ENCODE measurements at places on chromosomes 4 and X.
A peak's percentile ranks its signal among the peaks of the same experiment; 100 is the strongest.

DNA sequence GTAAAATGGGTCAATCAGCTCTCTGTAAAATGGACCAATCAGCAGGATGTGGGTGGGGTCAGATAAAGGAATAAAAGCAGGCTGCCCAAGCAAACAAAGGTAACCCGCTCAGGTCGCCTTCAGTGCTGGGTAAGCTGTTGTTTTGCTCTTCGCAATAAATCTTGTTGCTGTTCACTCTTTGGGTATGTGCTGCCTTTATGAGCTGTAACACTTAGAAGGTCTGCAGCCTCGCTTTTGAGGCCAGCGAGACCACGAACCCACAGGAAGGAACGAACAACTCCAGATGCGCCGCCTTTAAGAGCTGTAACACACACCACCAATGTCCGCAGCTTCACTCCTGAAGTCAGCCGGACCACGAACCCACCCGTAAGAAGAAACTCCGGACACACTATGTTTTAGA is 11.5 kb upstream of the CAMK2D start:
- DNase-seq = no peak

GRCh38 chr4:20890761-20891160 is 190.5 kb downstream of the PACRGL start:
- DNase-seq = no peak

- no peak for DNase-seq
These were observed 660.0 kb upstream of the POU3F4 start for GRCh38 chrX:82848111-82848510.

GRCh38 chr4:77921701-77922100 is 59.1 kb downstream of the MRPL1 start:
- peak; percentile 75 for DNase-seq

DNA sequence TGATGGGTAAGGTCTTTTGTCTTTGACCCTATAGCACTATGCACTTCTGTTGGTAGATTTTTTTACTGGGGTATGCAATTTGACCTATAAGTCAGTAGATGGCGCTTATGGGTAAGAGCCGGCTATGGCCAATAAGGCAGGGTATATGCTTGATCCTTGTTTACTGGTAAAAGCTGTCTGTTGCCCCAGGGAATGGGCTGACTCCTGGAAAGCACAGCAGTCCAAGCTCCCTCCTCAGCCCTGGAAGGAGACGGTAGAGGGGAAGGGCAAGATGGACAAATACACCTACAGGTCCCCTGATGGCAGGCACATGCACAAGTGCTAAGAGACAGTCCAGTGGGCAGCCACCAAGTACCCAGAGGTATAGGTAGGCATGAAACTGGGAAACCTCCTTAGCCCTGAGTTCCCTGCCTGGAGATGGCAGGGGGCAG is 63.7 kb downstream of the ADAMTS3 start:
- peak; percentile 56 for DNase-seq

- no peak for DNase-seq
These were observed 23.5 kb downstream of the TSC22D3 start for GRCh38 chrX:107752043-107752442.

DNA sequence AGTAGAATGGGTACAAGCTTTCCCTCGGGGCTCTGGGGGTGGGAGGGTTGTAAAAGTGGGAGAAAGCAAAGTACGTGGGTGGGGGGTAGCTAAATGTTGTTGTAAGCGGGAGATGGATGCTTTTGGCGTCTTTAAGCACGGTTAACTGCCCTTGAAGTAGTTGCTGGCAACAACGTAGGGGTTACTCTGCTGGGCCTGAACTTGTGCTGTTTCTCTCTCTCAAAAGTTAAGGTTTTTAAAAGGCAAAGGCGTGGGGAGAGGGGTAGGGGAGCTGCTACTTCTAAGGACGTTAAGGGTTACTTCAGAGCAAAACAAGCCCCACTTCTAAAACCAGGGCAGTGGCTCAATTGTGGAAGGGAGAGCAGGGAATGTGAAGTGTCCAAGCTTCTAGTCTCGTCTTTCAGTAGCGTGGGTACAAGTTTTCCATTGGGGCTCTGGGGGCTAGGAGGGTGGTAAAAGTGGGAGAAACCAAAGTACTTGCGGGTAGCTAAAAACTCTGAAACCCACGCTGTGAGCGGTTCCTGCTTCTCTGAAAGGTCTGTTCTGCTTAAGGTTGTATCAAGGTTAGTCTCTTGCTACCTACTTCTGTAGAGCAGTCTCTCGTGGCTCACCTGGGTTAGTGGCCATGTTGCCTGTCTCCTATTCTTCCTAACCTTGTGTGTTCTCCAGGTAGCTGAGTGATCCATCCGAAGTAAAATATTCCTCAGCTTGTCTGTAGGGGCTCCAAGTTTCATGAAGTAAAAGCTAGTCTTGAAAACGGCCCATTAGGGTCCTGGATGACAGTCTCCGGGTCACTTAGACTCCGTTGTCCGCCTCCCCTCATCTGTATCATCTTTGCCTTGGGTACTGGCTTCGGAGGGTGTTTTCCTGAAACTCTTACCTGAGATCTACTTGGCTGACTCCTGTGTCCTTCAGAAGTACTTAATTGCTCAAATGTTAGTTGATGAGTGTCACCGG is 1.7 kb upstream of the WDR1 start:
- DNase-seq = no peak

GRCh38 chr4:130147641-130148040 is 1051.7 kb downstream of the C4orf33 start:
- DNase-seq = no peak

- DNase-seq = no peak
These were observed 636.7 kb downstream of the PCDH7 start for GRCh38 chr4:31356839-31357238.

DNA sequence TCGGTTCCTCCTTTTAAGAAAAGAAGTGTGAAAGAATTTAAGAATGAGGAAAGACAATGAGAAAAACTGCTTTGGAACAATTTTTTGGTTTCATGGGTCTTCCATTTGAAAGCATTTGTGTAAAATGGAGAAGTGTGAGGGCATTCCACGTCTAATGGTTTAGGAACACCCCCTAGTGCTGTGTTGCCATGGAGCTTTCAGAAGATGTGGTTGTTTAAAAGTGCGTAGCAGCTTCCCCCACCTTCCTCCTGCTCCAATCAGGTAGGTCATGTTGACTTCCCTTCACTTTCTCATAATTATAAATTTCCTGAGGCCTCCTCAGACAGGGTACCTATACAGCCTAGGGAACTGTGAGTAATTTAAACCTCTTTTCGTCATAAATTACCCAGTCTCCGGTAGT is 50.0 kb downstream of the UGT2B10 start:
- no peak for DNase-seq

- DNase-seq = no peak
These were observed 600.3 kb downstream of the MID1IP1 start for GRCh38 chrX:39401483-39402110.

- peak; percentile 58 for DNase-seq
These were observed 203.1 kb downstream of the LARP7 start for GRCh38 chr4:112840061-112840460.

- DNase-seq = no peak
These were observed 82.0 kb upstream of the CPEB2 start for GRCh38 chr4:14920237-14920636.

- no peak for DNase-seq
These were observed 90.8 kb downstream of the NHSL2 start for GRCh38 chrX:72001471-72001870.

- no peak for DNase-seq
These were observed 34.3 kb downstream of the FGFRL1 start for GRCh38 chr4:1045595-1046201.

DNA sequence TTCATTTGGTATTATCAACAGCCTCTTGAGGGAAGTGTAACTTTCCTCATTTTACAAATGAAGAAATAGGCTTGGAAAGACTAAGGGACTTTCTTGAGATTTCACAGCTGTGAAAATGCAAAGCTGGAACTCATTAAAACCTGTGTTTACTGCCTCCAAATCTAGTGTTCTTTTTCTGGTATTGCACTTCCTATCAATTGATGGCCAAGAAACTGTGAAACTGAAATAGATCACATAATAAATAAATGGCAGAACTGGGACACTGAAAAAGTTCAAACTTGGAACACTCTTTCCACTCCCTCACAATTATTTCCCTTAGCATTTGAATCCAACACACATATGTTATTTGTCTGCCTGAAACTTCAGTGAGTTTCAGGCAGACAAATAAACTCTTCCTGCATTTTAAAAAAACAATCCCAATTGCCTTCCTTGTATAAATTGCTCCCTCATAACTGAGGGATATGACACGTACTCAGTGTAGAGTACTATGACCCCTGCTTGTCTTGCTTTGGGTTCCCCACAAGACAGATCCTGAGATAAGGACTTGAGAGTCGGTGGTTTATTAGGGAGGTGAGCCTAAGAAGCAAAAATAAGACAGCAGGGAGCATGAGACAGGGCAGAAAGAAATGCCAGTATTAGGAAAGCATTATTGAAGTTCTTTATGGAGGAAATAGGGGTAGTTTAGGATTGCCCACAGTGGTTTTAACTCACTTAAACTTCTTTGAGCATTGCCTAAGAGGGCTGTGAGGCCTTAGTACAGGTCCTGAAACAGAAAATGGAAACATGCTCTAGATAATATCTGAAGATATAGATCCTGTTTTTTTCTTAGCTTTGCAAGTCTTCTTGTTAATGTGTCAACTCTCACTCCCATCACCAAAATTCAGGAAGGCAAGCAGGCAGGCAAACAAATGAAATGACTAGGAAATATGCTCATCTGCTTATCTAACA is 33.9 kb downstream of the RTL3 start:
- no peak for DNase-seq

GRCh38 chr4:8005814-8006215 is 66.2 kb upstream of the AFAP1 start:
- no peak for DNase-seq

- peak; percentile 84 for DNase-seq
These were observed at the start of gene MPP1 for GRCh38 chrX:154804957-154805695. Gene MPP1, minus strand, starts transcription at chrX:154805485. Its CDS starts 112 bp downstream, at chrX:154805373.

- peak; percentile 12 for DNase-seq
These were observed 102.0 kb upstream of the LSM6 start for GRCh38 chr4:146073517-146073916.

DNA sequence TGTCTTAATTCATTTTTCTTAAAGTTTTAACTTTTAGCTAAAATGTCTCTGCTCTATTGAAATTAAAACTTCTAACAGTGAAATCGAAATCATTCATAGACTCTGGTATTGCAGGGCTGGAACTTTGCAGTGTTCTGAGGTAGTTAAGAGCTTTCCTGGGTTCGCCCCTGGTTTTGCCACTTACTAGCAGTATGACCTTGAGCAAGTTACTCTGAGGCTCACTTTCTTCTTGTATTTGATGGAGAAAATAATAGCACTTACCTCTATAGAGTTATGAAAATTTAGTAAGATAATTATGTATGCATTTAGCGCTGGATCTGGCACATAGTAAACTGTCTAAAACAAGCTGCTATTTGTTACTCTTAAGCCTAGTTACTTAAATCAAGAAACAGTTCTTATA is 1.7 kb downstream of the SLAIN2 start:
- no peak for DNase-seq

GRCh38 chr4:110472583-110473329 is 3.2 kb upstream of the ENPEP start:
- DNase-seq = no peak

- DNase-seq = no peak
These were observed 15.5 kb downstream of the MYOZ2 start for GRCh38 chr4:119151161-119151560.

DNA sequence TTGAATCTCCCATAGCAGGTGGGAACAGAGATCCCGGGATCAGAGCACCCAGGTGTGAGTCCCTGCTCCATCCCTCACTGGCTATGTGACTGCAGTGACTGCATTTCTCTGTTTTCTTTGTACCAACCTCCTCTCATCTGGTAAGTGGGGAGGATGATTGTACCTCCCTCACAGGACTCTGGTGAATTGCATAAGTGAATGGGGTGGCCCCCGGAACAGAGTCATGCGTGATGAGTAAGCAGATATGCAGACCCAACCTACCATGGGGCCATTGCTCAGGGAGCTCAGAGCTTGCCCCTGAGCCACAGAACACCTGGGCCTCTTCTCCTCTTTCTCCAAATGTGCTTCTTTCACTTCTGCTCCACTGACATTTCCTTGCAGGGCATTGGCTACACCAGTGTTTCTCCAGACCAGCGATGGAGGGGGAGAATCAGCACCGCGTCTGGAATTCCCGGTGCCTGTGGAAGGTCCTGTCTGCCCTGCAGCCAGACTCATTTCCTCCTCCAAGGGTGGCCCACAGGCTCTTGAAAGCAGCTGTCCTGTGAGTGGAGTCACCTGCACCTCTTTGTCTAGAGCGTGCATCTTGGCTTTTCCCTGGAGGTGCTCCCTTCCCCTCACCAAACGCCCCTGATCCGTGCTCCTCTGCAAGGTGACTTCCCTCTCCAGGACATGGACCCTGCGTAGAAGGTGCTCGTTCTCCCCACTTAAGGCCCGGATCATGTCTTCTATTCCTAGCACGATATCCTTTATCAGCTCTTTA is 30.0 kb downstream of the C4orf50 start:
- no peak for DNase-seq

DNA sequence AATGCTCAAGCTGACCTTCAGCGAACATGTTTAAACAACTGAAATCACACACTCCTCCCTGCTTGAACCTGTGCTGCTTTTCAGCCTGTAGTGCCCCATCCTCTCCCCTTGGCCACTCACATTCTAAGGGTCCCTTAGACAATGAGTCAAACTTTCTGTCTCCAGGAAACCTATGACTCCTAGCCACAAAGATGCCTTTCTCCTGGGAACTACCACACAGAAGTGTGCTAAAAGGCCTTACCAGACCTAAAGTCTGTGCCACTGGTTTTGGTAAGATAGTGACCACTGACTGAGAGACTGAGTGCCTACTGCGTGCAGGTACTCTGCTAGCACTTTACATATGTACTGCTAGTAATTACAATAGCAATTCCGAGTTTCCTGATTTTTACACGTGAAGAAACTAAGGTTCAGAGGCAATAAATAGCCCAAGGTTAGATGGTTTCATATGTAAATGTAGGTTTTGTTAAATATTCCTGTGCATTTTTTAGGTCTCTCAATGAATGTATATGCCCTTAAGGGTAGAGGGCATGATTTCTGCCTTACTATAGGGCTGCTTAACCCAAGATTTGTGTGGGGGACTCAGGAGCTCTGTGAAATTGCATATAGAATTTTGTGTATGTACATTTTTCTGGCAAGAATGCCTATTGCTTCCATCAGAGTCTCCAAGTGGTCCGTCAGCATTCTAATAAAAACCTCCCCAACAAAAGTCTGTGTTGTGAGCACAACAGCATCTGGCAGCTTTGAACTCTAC is 71.1 kb downstream of the NSG1 start:
- peak; percentile 76 for DNase-seq

- DNase-seq = peak; percentile 14
These were observed 550.9 kb upstream of the BOD1L1 start for GRCh38 chr4:14178421-14178820.

- no peak for DNase-seq
These were observed 56.7 kb upstream of the COL25A1 start for GRCh38 chr4:109359040-109359646.

- peak; percentile 18 for DNase-seq
These were observed 1.5 kb downstream of the EVC start for GRCh38 chr4:5712517-5712916.

Measured in AG08395 (cell line).